BJ (cell line): ENCODE measurements at places on chromosomes 3 and 15. TPM values are rescaled to one million over a fixed set of nuclear protein-coding genes. Genes with fewer than 3 reads are reported as not detected.

The SERPINI2 gene
- not detected in 2 replicates for polyA plus RNA-seq

DNA sequence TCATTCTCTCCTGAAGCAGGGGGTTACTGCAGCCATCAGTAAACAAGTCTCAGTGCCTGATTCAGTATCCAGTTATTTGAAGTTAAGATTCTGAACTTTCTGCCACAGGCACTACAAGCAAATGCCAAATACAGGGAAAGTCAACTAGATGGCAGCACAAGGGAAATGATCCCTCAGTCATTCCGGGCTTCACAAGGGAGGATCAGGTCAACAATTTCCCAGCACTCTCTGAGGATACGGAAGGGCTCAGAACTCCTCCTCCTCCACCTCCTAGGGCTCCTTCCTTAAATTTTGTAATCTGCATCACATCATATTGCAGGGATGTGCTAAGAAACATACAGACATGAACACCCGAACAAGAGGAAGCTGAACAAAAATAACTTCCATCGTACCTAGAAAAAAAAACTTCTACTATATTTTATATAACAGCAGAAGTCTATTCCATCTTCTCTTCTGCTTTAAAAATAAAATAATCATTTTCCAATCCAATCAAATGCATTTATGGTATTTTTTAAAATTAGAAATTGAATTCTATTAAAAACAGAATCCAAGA is 187.1 kb downstream of the FMN1 start:
- no peak for DNase-seq

DNA sequence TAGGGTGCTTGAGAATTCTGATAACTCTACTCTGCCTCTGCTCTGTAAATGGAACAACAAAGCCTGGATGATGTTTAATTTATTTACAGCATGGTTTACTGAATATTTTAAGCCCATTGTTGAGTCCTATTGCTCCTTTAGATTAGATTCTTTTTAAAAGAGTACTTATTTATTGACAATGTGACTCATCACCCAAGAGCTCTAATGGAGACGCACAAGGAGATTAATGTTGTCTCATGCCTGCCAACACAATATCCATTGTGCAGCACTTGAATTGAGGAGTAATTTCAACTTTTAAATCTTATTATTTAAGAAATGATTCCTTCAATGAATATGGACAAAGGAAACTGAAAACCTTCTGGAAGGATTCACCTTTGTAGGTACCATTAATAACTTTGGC is 691.4 kb downstream of the ZBBX start:
- no peak for DNase-seq

The GOLGA6L9 gene
- polyA plus RNA-seq: 0.72 and 0.91 TPM in 2 replicates

DNA sequence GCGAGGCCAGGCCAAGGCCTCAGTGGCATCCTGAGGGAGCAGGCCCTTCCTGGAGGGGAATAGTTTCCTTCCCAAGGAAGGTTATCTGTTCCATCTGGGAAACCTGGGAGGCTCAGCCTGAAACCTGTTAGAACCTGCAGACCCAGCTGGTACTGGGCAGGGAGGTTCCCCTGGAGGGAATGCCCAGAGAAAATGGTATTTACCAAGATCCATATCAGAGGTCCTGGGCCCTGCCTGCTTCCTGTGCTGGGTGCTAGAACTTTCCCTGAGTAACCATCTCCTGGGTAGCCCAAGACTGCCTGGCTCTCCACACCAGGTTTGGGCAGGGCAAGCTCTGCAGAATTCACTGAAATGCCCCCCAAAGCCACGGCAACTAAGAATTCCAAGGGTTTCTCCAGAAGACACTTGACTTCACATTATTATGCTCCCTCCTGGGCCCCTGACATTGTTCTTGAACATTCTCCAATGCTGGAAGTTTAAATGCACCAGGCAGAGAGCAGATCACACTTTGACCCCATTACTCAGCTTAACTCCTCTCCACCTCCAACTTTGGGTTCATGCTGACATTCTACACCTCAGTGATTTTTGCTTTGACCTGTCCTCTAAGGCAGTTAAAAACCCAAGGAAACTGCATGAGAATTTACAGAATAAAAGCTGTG is 2.0 kb downstream of the CA12 start:
- DNase-seq: no peak

DNA sequence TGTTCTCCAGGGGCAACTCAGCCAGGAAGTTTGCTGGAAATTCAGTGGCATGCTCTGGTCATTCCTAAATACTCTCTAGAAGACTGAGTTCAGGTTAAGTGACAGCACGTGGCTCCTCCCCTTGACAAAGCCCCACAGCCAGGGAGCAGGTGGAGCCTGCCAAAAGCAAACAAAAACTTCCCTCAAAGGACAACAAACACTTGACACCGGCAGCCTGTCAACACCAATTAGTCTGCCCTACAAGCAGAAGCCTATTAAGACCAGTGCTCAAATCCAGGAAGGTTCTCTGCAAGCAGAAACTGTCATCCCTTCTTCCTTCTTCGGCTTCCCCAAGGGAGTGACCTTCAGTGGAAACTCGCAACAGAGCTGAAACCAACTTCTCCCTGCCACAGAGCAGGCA is 5.0 kb downstream of the MEX3B start:
- DNase-seq: no peak

The STRA6 gene
- polyA plus RNA-seq: 8.9 and 10.9 TPM in 2 replicates

GRCh38 chr15:31013863-31014607 is 22.6 kb upstream of the MTMR10 start:
- DNase-seq: no peak

The C3orf22 gene
- not detected in 2 replicates for polyA plus RNA-seq

DNA sequence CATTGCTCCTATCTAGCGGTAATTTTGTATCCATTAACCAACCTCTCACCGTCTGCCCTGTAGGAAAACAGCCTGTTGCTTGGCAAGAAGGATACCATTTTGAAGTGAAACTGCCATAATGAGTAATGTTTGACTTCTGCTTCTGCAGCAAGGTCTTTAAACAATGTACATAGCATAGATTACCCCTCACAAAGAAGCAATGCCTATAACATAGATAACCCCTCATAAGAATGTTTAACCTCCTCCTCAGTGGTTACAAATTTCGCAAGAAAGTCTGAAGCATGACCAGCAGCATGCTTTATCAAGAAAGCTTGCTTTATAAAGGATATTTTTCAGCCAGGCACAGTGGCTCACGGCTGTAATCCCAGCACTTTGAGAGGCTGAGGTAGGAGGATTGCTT is 61.2 kb upstream of the MFGE8 start:
- no peak for DNase-seq

- DNase-seq: no peak
These were observed 45.1 kb upstream of the CP start for GRCh38 chr3:149266736-149267135.
